ENCODE measurements at places on chromosomes 11 and 22.

DNA sequence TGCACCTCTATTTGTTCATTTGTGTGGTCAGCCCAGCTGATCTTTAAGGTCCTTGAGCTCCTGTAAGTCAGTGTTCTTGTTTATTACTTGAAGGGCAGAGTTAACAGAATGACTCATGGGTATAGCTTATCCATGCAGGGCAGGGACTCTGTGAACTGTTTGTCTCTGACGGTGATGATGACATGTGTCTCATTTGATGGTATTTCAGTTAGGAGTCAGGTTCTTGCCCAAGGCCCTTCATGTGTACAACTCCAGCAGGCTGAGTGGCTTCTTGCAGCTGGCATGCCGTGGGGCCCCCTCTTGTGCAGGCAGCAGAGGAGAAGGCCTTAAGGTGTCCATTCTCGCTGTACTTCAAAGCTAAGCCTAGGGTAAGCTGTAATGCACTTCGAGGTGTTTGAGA lies 165.1 kb downstream of the DBX1 start:
- peak; percentile 97 for DNase-seq

DNA sequence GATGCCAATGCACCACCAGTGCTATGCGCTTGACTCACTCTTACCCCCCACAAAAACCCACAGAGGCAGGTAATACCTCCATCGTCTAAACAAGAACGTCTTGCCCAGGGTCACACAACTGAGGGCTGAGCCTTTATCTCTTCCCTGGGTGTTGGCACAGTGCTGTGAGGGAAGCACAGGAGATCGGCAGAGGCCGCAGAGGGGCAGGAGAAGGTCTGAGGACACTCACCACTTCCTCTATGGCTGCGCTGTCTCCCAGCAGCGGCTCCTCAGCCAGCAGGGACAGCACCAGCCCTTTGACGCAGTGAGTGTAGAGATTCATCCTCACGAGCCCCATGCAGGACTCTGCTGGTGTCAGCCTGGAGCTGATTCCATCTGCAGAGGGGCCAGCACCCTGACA lies 19.9 kb downstream of the HPS4 start:
- no peak for DNase-seq

- no peak for DNase-seq
Observed at GRCh38 chr22:43376765-43377547, 33.8 kb upstream of the SCUBE1 start.

DNA sequence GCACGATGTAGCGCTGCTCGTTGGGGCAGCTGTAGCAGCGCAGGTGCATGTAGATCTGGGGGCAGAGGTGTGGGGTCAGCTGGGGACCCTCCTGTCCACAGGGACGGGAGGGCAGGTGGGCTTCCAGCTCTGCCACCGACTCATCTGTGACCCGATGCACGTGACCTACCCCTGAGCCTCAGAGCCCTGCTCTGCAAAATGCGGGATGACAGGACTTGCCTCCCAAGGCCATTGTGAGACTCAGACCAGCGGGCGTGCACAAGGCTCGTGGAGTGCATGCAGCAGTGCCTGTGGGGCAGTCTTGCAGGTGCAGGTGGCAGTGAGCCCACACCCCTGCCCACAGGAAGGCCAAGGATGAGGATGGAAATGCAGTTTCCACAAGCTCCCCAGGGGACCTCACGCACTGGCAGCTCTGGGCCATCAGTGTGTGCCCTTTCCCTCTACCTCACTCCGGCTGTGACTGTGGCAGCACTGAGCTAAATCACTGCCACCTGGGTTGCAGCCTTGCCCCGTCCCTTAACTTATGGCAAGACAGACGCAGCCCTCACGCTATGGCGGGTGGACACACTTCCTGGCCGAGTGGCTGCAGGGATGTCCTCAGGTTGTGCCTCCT lies 26.7 kb downstream of the TMEM184B start:
- DNase-seq, result no peak

DNA sequence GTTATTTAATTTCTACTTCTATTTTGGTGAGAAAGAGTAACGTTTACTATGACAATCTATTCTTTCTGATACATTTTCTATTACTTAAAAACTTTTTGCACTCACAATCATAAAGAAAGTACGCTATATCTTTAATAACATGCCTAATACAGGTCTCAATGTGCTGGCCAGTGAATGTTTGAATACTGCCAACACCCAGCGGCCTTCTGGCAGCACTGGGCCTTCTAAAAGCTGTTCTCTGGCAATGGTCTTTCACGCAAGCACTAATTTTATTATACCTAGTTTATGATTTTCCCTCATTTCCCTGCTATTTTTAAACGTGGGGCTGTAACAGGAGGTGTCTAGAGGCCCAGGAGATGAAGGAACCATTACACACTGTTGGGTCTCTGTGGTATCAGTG lies 349.8 kb upstream of the PITPNB start:
- no peak for DNase-seq

GRCh38 chr11:64331569-64332371 lies 8.2 kb upstream of the CCDC88B start:
- peak; percentile 90 for DNase-seq

DNA sequence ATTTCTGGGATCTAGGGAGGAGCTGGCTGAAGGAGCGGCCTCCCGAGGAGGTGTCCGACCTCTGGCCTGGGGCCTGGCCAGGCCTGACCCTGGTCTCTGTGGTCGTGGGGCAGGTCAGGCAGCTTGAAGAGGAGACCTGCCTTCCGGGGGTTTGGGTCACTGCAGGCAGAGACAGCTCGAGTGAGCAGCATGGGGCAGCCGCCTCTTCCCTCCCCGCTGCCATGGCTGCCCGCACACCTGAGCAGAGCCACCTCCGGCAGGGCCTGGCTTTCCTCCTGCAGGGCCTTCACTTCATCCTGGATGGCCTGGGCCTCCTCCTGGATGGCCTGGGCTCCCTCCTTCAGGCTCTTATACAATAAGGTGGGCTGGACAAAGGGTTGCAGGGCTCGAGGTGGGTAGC lies 8.0 kb upstream of the NAALADL1 start:
- no peak for DNase-seq

- DNase-seq, result no peak
Observed at GRCh38 chr22:42066126-42066761, 4.4 kb downstream of the NAGA start.

GRCh38 chr22:21003782-21004181 lies 1.9 kb upstream of the THAP7 start:
- DNase-seq, result peak; percentile 11

DNA sequence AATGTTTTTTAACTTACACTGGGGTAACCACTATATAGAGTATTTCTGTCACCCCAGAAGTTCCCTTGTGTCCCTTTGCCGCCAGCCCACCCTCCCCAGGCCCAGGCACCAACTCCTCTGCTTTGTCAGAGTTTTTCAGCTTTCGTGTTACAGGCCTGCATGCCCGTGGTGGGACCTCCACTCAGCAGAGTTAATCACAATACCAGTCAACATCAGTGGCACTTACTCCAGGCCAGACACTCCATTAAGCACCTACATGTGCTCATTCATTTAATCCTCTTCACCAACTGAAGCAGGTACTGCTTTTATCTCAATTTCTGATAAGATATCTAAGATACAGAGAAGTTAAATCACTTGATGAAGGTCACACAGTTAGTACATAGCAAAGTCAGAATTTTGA lies 63.3 kb downstream of the LIF start:
- peak; percentile 41 for DNase-seq

- DNase-seq, result no peak
Observed at GRCh38 chr11:70580036-70580805, 181.9 kb downstream of the CTTN start.

DNA sequence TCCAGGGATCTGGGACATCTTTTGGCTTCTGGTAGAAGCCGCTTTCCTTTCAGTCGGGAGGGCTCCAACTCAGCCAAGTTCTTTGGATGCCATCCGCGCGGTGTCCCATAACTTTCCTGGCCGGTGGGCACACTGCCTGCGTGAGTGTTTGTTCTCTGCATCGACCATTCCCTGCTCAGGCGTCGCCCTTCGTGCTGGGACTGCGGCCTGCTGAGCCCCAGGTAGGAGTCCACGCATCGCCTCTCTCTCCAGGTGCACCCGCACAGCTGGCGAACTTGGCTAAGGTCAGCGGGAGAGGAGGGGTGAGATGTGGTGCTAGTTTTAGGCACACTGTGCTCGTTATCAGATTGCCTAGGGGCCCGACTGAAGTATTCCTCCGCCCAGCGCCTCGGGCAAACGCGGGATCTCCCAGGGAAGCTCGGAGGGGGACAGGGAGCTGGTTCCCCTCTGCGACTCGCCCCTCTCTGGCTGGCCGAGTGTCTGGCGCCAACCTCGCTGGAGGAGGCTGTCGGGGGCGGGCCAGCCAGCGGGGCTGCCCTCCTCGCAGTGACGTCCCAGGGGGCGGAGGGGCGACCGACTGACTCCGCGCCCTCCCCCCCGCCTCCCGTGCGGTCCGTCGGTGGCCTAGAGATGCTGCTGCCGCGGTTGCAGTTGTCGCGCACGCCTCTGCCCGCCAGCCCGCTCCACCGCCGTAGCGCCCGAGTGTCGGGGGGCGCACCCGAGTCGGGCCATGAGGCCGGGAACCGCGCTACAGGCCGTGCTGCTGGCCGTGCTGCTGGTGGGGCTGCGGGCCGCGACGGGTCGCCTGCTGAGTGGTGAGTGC lies at the start of gene LAYN:
LAYN (plus strand) TSS at position 607 of the 823 bp plus-strand sequence; CDS start at position 731, 124 bp downstream.
- peak; percentile 82 for DNase-seq

GRCh38 chr11:67606093-67606491 lies 644 bp upstream of the NDUFV1 start:
- DNase-seq, result no peak

DNA sequence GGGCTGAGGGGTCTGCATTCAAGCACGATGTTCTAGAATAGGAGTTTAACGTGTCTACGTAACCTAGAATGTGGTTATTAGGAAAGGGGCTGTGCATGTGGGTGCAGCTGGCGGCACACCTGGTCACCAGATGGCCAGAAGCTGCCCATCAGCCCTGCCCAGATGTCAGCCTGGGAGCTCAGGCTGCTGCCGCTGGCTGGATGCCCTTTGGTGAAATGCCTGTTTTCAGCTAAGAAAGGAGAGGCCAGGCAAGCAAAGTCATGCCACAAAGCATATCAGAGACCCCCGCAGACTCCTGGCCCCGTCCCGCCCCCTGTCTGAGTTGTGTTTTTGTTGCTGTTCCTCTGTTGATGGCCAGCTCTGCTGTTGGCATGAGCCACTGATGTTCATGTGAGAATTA lies 11.3 kb upstream of the ADORA2A start:
- no peak for DNase-seq

GRCh38 chr11:133834682-133835592 lies 10.4 kb downstream of the SPATA19 start:
- peak; percentile 8 for DNase-seq

DNA sequence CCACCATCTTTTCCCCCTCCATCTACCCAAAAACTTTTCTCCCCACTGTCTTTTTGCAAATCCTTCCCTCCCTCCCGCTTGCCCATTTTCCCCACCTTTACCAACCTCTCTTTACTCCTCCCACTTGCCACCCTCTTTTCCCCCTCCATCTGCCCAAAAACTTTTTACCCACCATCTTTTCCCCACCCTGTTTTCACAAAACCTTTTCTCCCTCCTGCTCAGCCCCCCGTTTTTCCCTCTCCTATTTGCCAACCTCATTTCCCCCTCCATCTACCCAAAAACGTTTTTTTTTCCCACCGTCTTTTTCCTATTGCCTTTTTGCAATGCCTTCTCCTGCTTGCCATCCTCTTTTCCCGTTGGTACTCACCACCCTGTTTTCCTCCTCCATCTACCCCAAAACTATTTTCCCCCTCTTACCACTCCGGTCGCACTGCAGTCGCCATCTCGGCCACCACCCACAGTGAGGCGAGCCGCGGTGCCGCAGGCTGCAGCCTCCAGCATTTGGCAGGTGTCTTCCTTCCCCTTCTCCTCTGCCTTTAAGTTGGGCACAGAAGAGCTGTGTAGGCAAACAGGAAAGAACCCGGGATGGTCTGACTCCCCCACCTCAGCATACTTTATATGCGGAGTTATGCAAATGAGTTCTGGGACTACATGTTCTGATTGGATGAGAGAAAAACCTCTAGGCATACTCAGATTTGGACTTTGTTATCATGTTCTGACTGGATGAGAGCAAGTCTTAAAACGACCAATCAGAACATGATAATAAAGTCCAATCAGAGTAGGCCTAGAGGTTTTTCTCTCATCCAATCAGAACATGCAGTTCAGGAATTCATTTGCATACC lies 121.2 kb upstream of the VPREB1 start:
- DNase-seq, result no peak

GRCh38 chr11:11486423-11486822 lies 133.4 kb upstream of the CSNK2A3 start:
- DNase-seq, result no peak

- DNase-seq, result no peak
Observed at GRCh38 chr22:25091458-25091857, 108.2 kb upstream of the CRYBB3 start.

DNA sequence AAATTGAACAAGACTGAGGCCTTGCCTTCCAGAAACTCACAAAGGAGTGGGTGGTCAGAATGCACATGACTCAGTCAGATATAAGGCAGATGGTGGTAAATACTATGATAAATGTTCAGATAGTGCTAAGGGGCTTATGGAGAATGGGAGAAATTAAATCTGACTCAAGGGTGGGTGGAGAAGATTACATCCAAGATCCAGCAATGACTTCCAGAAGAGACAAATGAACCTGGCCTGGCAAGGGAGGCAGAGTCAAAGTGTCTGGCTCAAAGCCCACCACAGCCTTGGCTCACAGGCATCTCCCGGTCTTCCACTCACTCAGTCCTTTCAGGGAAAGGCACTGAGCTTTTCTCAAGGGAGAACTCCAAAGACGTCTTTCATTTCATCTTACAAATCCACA lies 6.1 kb upstream of the ZBTB16 start:
- no peak for DNase-seq

- DNase-seq, result no peak
Observed at GRCh38 chr22:35743326-35743860, 25.7 kb downstream of the APOL5 start.

GRCh38 chr11:57502870-57503269 lies 12.6 kb downstream of the SLC43A1 start:
- DNase-seq, result no peak

- no peak for DNase-seq
Observed at GRCh38 chr22:30337461-30337778, 10.7 kb upstream of the TBC1D10A start.

- DNase-seq, result no peak
Observed at GRCh38 chr11:90717522-90717921, 494.7 kb upstream of the CHORDC1 start.

DNA sequence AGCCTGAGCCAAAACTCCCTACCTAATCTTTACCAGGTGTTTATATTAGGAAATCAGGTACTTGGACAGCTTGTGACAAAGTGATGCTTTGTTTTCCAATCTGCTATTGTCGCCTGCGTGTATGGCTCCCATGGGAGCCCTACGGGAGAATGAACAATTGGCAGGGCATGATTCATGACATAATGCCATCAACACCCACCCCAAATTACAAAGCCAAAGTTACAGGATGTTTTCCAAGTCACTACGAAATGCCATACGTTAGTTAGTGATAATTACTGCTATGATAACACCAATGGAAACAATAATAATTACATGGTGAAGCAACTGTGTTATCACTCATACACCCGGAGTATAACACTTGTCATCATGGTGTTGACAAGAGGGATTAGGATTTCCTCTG lies 226.4 kb downstream of the FAM181B start:
- DNase-seq, result no peak

DNA sequence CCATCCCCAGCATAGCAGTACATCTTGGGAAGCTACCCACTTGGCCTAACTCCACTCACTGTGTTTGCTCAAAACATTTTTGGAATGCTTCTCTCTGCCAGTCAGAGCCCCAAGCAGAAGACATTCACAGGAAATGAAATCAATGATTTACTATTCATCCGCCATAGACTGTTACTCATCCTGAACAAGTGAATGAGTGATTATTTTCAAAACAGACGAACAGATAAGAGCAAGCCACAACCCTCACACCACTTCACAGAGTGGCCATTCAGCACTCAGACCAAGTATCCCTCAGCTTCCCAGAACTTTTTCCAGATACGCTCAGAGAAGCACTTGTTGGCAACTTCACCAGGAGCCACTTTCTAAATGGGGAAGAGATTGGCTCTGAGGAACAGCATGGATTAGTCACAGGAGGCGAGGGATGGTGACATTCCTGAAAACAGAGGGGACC lies 13.0 kb upstream of the UBASH3B start:
- DNase-seq, result peak; percentile 94

Measured in mesenchymal stem cell (in vitro differentiated cells and primary cell).